Suprapubic skin (tissue), 4 donors: ENCODE measurements at places on chromosomes 2 and 18. TPM values are rescaled to one million over a fixed set of nuclear protein-coding genes. Genes with fewer than 3 reads are reported as not detected.

DNA sequence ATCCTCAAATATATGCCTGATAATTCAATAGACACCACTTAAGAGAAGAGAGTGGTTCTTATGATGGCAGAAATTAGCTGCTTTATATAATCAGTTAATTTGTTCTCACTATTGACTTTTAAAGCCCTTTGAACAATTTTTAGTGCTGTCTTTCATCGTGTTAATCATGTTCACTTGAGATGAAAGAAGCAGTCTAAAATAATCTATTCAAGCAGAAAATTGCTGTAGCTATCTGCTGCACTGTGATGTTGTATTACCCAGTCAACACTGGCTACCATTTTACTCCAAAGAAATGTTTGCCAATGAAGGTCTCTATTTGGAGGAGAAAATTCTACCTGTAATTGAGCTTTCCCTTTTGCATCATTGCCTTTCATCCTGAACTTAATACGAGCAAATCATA, 459.8 kb upstream of the FSIP2 start:
- DNase-seq, result no peak

The HOXD10 gene
- not detected for total RNA-seq

- no peak for DNase-seq
These were observed 183.1 kb downstream of the SMAD2 start for GRCh38 chr18:47747260-47747795.

The ATIC gene
- 22.7 TPM for total RNA-seq

The SLC4A3 gene
- total RNA-seq, result 0.48 TPM

The STPG4 gene
- total RNA-seq, result 0.91 TPM

The EFR3B gene
- 1.4 TPM for total RNA-seq

DNA sequence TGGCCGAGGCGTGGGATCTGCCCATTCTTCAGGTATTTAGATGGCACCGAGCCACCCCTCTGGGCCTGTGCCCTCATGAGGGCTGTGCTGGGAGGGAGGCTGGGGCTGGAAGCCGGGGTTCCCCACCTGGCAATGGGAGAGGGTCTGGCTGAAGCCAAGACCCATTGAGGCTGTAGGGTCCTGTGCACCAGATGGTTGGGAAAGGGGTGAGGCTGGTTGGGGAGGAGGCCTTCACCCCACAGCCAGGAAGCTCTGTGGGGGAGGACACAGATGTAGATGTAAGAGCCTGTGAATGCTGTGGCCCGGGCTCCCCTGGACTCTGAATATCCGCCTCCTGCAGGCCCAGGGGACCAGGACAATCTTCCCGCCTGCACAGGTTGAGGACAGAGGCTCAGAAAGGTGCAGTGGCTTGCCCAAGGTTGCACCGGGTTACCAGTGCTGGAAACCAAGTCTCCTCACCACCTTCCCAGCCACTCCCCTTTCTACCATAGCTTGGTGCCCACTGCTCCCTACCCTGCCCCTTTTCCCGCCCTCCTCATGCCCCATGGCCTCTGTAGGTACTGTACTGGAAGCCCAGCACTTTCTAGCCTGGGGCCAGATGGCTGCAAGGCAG, 49.7 kb downstream of the PDCL3 start:
- no peak for DNase-seq

The CAPN14 gene
- 2.1 TPM for total RNA-seq

DNA sequence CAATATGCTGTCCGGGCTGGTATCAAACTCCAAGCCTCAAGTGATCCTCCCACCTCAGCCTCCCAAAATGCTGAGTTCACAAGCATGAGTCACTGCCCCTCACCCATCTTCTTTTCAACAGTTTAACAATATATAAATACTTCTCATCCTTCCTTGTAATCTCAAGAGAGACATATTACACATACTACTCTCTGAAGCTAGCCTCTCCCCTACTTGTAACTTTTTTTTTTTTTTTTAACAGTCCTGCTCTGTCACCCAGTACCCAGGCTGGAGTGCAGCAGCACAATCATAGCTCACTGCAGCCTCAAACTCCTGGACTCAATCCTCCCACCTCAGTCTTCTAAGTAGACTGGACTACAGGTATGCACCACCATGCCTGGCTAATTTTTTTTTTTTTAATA, 5.7 kb downstream of the GFPT1 start:
- DNase-seq, result no peak

DNA sequence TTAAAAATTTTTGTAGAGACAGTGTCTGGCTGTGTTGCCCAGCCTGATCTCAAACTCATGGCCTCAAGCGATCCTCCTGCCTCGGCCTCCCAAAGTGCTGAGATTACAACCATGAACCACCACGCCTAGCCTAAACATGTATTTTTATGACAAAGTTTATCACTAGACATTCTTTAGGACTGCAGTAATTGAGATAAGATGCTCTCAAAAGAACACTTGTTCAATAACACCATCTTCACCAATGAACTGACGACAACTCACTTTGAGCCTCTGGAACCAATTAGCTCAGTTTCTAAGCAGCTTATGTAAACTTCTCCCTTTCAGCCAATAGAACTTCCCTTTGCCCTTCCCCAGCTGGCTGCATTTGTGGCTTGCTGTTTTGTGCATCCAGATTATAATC, 15.3 kb upstream of the PPP4R1 start:
- DNase-seq, result no peak

DNA sequence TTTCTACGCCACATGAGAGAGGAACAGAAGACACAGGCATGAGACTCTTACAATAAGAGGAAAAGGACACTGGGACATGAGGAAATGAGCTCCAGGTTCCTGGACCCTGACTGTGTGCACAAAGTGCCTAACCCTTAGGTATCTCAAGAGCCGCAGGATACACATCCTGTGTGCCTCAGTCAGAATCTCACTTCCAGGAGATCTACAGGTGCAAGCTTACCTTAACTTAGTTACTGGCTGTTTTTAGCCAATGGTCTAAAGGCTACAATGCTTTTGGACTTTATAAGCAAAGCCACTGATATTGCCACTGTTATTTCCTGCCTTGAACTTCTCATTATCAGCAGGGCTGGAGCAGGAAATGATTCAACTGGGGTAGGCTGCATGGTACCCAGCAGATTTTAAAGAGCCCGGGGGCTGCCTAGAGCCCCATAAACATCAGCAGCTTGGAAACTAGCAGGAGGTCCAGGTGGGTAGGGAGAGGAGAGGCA, 254.4 kb downstream of the ZNF521 start:
- no peak for DNase-seq

- peak; percentile 82 for DNase-seq
These were observed 209.4 kb upstream of the SP5 start for GRCh38 chr2:170505631-170506275.

DNA sequence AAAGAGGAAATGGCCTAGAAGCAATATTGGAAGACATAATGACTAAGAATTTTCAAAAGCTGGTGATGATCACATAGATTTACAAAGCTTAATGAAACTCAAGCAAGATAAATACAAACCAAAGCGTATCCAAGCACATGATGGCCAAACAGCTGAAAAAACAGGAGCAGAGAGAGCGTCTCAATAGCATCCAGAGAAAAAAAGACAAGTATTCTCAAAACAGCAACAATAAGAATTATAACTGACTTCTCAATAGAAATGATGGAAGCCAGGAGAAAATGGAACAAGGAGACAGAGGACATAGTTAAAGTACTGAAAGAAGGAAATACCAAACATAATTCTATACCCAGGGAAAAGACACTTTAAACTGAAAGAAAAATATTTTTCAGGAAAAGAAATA, 437.2 kb upstream of the TNP1 start:
- DNase-seq, result no peak

- no peak for DNase-seq
These were observed 146.1 kb upstream of the ZEB2 start for GRCh38 chr2:144666032-144666431.

GRCh38 chr2:196337208-196337953, 166.0 kb upstream of the STK17B start:
- no peak for DNase-seq

GRCh38 chr2:8693157-8693821, 11.4 kb downstream of the ID2 start:
- no peak for DNase-seq

- no peak for DNase-seq
These were observed 190.1 kb downstream of the NDUFA10 start for GRCh38 chr2:239835056-239835455.

DNA sequence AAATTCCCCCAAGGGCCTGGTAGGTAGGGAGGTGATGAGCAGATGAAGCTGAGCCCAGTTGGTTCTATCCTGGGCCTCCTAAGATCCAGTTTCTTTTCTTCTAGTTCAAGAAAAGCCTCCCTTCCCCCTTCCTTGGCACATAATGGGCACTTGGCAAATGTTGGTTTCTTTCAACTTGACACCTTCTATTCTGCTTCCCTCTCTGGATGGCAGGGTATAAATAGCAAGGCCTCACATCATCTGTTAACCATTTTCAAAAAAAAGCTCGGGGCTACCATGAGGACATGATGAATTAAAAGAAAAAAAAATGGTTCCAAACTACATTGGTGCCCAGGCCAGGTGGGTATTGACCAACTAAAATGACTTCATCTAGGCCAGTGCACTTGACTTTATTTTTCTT, 29.9 kb downstream of the CTAGE1 start:
- DNase-seq, result no peak

DNA sequence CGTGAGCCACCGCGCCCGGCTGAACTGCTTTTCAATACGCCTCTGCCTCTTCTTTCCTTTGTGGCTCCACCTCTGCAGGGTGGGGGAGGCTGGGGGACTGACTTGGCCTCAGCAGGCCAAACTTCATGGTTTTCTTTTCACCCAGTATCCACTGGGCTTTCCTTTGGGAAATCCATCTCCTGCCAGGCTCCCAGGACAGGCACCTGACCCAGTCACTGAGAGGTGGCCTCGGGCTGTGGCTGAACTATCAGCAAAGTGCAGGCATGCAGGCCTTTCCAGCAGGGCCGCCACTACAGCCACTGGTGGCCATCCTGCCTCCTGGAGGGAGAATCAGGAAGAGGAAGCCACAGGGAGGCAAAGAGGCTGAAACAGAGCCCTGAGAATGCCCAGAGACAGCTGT, 33.4 kb upstream of the SEMA4C start:
- no peak for DNase-seq

The NYAP2 gene
- not detected for total RNA-seq

- no peak for DNase-seq
These were observed 8.1 kb upstream of the SFXN5 start for GRCh38 chr2:73079636-73080035.

The NRP2 gene
- total RNA-seq, result 3.4 TPM

DNA sequence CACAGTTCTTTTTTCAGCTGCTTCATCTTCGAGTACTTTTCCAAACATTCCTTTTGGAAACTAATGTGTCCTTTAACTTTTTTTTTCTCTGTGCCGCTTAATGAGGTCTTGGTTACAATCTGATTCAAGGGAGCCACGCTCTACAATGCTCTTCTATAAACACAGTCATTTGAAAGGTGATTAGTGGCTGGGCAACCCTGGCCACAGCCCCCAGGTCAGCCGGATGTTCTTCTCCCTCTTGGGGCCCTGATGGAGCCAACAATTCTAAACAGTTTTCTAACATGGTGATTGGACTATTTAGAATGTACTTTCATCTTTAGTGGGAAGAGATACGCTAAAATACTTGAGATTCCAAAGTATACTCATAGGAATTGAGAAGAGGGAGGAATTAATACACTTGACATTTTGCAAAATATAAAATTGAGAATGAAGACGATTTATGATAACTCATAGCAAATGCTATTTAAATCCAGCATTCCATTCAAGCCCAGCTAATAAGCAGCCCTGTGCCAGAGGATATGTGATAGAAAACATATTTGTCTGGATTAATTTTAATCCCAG, 83.7 kb upstream of the MBOAT2 start:
- no peak for DNase-seq

The OBSL1 gene
- total RNA-seq, result 44.3 TPM

DNA sequence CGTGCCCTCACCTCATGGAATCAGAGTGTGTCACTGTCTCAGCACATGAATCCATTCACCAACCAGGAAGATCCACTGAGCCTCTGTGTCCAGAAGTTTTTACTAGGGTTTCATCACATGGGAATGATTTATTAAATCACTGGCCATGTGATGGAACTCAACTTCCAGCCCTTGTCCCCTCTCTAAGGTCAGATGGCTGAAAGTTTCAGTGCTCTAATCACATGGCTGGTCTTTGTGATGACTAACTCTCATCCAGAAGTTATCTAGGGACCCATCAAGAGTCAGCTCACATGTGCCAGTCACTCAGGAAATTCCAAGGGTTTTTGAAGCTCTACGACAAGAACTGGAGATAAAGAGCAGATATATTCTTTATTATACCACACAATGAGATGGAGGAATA, 140.5 kb upstream of the GYPC start:
- DNase-seq, result no peak

The FER1L5 gene
- total RNA-seq, result not detected

DNA sequence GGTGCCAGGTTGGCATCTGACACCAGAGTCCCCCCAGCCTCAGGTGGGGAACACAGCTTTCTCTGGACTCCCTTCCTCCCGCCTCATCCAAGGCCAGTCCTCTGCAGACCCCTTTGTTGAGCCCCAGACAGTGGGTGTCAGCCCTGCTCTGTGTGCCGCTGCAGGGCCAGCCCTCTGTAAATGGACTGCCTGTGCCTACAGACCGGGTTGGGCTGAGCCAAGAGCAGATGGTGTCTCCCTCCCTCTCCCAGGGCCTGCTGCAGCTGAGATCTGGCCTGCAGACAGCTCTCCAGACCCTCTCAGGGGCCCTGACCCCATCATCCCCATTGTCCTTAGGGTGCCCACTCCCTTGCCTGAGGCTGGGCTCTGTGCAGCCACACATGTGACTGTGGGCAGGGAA, 160.8 kb downstream of the KLHL29 start:
- DNase-seq, result no peak

The MTX2 gene
- 23.3 TPM for total RNA-seq

The CPLX4 gene
- not detected for total RNA-seq
